ENCODE measurements at places on chromosomes 2 and 18.

- DNase-seq = no peak
Measured at GRCh38 chr18:6412933-6413472, 1.7 kb downstream of the L3MBTL4 start.

- DNase-seq = no peak
Measured at GRCh38 chr2:96962567-96963203, 23.7 kb downstream of the FAM178B start.

GRCh38 chr2:198525211-198525969 lies 721.0 kb downstream of the PLCL1 start:
- DNase-seq = no peak

DNA sequence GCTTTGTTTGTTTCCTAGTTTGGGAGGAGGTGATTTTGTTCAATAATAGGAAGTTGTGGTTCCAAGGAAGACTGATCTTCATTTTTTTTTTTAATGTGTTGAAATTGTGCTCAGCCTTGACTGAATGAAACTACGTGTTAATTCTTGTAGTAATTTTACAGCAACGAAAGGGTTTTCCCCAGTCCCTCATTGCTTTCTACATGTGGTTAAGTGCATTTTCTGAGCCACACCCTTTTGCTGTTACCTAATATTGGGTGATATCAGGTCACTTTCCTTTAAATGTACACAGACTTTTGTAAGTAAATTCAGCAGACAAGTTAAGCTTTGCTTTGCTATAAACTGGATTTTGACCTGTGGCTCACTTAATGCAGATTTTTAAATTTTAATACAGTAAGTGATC lies 73.6 kb downstream of the OTX1 start:
- no peak for DNase-seq

GRCh38 chr18:4125627-4126230 lies 329.4 kb downstream of the DLGAP1 start:
- no peak for DNase-seq

- no peak for DNase-seq
Measured at GRCh38 chr18:52950155-52950554, 610.2 kb downstream of the DCC start.

DNA sequence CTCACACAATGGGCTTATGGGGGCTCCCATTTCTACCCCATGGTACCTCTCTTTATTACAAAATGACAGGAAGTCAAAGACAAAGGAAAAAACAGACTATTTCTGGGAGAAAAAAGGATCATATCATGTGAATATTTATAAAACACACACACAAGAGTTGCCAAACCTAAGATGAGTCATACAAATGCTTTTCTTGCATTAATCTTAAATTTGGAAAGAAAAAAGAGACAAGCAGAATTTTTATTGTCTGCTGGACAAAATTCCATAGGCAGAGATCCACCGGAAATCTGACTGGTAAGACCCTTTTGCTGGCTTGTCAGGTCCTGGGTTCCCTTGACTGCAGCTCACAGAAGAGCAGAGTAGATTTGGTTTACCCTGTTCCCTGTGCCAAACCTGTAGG lies 1732.3 kb upstream of the PIK3C3 start:
- DNase-seq = no peak

- no peak for DNase-seq
Measured at GRCh38 chr2:35415942-35416341, 939.6 kb upstream of the CRIM1 start.

- no peak for DNase-seq
Measured at GRCh38 chr2:201931951-201932350, 101.7 kb upstream of the FZD7 start.

- no peak for DNase-seq
Measured at GRCh38 chr18:78727057-78727739, 252.4 kb upstream of the SALL3 start.

GRCh38 chr2:41963661-41964525 lies 83.9 kb upstream of the PKDCC start:
- DNase-seq = peak; percentile 29

DNA sequence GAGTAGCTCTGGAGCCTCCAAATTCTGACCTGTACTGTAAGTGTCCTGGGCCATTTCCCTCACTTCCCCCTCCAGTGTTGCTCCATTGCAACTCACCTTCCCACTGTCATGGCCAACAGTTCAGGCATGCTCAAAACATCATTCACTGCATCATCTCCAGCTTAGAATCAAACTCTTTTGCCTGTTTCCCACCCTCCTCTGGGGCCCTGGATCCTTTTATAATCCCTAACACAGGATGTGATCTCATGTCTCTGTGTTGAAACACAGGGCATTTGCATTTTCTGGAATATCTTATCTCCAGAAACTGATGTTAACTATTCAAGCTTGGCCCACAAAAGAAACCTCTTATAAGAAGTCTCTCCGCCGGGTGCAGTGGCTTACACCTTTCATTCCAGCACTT lies 3.0 kb downstream of the DPP4 start:
- no peak for DNase-seq

DNA sequence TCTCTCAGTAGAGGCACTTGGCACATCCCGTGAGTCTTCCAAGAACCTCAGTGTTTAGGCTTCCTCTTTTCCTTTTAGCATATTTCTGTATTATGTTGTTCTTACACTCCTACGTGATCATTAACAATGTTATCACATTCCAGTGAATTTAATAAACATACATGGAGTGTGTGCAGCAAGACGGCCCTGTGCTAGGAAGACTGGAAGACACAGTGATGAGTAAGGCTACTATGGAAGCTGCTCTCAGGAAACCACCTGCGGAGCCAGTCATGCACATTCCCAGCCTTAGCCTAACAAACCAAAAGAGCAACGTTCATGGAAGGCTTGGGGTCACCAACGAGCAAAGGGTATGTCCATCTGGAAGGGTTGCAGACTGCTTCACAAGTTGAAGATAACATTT lies 103.4 kb downstream of the ETAA1 start:
- no peak for DNase-seq

DNA sequence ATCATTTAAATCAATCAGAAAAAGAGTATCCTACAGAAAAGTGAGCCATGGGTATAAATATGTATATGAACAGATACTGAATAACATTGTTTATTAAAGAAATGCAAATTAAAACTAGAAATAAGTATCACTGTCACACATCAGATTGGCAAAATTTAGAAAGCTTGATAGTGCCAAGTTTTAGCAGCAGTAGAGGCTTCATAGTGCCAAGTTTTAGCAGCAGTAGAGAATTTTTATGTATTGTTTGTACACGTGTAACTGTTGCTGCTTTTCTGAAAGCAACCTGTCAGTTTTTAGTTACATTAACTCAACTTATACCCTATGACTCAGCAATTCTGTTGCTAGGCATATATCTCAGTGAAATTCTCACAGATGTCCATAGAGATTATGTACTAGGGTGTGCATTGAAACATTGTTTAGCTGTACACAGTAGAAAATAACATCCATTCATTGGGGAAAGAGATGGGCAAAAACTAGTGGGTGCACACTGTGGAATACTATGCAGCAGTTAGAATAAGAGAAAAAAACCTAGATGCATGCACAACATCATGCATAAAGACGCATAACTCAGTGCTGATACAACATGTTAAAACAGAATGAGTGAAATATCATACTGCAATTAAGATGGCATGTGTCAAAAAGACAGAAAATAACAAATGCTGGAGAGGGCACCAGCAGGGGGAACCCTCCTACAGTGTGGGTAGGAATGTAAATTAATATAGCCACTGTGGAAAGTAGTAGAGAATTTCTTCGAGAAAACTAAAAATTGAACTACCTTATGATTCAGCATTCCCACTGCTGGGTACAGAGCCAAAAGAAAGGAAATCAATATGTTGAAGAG lies 294.5 kb upstream of the NT5C1B start:
- DNase-seq = peak; percentile 19

DNA sequence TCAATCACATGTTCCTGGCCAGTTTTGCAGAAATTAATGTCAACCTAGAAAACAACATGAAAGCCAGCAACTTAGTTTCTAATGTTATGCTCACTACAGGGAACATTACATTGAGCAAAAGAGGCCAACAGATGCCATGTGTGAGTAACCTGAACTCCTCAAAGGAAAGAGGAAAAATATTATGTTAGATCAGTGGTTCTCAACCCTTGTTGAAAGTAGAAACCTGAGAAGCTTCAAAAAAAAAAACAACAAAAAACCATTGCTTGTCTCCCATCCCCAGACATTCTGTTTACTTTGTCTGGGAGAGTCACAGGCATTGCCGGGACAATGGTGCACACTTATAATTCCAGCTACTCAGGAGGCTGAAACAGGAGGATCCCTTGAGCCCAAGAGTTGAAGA lies 57.7 kb downstream of the METTL4 start:
- no peak for DNase-seq

DNA sequence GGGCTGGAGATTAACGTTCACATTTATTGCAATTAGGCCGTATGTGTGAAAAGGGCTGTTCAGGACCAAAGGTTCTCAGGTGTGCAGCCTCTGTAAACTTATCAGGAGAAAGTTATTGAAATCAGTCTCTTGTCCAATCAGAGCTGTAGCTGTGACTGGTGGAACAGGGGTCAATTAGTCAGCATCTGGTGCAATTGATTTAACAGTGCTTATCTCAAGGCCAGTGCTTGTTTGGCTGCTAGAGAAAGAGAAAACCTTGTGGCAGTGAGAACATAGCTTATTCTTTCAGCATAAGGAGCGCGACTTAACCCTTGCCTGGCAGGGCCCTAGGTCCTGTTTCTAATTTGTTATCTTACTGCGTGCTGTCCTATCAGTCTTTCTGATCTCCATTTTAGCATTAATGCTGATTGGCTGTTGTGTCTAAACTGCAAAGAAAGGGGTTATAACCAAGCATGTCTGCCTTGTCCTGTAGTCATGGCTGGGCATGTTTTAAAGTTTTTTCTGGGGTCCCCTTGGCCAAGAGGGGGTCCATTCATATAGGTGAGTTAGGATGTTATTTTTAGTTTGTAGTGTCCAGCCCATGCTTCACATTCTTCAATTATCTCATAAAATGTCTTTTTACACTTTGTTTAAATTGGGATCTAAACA lies 66.4 kb downstream of the CYB5A start:
- peak; percentile 51 for DNase-seq

GRCh38 chr2:28824870-28825269 lies 14.2 kb downstream of the SPDYA start:
- DNase-seq = no peak

DNA sequence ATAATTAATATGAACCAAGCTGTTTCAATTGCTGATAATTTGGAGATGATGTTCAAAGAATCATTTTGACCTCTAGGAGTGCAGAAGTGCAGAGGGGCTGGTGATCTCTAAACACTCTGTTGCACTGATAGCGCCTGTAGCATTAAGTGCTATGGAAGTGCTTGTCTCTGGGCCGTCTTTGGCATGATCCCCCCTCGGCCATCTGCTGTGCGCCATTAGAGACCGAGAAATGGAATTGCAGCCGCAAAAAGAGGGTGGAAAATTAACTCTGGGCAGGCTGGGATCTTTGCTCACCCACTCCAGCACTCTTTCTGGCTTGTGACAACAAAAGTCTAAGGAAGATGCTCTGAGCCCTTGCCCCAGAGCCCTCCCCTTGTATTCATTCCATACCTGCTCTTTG lies 23.4 kb downstream of the AKAIN1 start:
- no peak for DNase-seq

DNA sequence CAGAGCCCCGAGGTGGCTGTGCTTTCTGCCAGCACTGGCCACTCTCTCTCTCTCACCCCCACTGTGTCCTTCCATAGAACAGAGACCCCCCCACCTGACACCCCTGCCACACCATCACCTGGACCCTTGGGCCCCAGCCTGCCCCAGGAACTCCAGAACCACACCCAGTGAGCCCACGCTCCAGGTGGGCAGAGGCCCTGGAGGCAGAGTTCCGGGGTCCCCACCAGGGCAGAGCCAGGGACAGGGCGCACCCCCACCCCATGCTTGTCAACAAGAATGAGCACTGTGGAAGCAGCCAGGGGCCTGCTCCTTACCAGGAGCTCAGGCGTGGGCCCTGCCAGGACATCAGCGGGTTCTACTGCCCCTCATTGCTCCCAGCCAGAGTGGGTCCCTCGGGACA lies 14.6 kb downstream of the PASK start:
- DNase-seq = no peak

- no peak for DNase-seq
Measured at GRCh38 chr18:44758861-44759631, 78.4 kb downstream of the SETBP1 start.

- DNase-seq = peak; percentile 59
Measured at GRCh38 chr18:34767601-34768027, 57.5 kb downstream of the DTNA start.

GRCh38 chr18:54952026-54952425 lies 7.2 kb downstream of the CCDC68 start:
- no peak for DNase-seq

DNA sequence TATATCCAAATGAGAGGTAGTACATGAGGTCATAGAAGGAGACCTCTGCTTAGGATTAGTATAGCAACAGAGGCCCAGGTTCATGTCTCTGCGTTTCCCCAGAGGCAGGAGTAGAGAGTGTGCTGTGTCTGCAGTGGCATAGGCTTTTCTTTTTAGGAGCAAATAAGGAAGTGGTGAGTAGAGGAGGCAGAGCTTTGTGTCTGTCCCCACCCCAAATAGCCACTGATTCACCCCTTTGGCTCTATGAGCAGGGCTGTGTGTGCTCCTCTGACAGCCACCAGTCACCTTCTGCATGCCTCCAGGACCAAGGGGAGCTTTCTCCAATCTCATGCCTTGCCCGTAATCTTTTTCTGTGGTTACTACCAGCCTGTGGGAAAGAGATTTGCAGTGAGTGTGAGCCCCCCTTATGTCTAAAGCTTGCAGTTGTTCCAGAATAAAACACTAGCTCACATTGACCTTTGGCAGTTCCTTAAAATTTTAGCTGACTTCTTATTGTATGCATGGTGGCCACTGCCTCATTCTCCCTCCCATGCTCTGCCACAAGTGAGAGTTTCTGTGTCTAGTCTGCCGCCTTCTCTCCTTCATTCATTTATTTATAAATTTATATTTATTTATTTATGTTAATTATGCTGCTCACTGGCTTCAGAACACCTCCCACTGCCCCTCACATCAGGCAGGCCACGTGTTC lies 23.5 kb upstream of the ELAC1 start:
- no peak for DNase-seq

DNA sequence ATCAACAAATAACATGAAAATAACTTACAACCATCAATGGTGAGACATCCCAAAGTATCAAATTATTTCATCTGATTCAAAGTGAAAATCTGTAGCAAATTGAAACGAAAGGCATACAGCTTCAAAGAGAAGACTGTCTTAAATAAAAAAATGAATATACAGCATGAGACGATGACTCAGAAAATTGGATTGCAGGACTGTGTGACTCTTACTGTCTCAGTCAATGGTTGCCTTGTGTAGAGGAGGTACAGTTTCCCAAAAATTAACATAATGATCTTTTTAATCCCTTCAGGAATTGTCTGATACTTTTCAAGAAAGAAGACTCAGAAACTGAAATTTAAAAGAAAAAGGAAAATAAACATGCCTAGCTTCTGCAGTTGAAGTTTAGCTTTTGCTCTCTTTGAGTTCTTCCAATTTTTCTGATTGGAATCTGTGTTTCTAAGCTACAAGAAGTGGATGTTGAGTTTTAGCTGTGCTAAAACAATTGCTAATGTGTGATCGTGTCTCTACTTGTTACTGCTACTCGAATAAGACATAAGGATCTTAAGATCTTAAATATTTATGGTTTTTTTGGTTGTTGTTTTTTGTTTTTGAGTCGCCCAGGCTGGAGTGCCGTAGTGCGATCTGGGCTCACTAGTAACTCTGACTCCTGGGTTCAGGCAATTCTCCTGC lies 41.1 kb upstream of the EPB41L3 start:
- no peak for DNase-seq

Measured in trophoblast cell (in vitro differentiated cells and primary cell).